ENCODE measurements at places on chromosomes 7 and 10. TPM values are rescaled to one million over a fixed set of nuclear protein-coding genes. Genes with fewer than 3 reads are reported as not detected.

CUTC gene
- total RNA-seq, result 23.4 TPM

TMEM140 gene
- 29.4 TPM for total RNA-seq

NT5C3A gene
- 27.9 TPM for total RNA-seq

HPSE2 gene
- 1.7 TPM for total RNA-seq

OIT3 gene
- total RNA-seq, result not detected

NUTM2D gene
- total RNA-seq, result 4.9 TPM

GRCh38 chr10:93073539-93074146, at the start of gene CYP26A1:
CYP26A1 (plus strand) TSS chr10:93073893; CDS start chr10:93073935, 42 bp downstream.
- DNase-seq, result no peak

- DNase-seq, result no peak
These were observed 56.4 kb downstream of the KLRG2 start for GRCh38 chr7:139427029-139427420.

GRCh38 chr10:78768876-78769275, 299.9 kb upstream of the ZMIZ1 start:
- DNase-seq, result no peak

DNA sequence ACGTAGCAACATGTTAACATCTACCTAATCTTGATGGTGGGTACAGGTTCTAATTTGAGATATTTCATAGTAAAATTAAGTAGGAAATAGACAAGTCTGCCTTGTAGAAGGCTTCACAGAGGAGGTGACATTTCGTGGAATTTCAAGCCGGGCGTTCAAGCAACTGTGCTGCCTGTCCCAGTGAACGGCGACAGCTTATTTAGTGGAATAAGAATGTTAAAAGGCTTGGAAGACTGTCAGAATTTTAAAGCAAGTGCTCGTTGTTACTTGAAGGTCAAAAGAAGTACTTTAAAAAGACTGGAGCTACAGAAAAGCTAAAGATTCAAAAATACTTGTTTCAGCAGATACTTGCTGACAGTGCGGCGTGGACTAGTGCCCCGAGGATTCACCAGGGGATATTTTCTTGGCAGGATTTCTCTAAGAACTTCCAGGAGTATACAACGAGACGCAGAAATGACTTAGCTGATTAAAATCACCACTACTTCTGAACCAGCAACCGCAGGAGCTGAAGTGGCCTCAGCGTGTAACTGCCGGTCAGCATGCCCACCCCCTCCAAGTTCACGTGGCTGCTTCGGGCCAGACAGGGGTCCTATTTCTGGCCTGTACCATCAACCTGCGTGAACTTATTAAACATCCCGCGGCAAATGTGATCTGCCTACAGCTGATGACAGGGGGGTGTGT, 46.5 kb downstream of the CTBP2 start:
- no peak for DNase-seq

DNA sequence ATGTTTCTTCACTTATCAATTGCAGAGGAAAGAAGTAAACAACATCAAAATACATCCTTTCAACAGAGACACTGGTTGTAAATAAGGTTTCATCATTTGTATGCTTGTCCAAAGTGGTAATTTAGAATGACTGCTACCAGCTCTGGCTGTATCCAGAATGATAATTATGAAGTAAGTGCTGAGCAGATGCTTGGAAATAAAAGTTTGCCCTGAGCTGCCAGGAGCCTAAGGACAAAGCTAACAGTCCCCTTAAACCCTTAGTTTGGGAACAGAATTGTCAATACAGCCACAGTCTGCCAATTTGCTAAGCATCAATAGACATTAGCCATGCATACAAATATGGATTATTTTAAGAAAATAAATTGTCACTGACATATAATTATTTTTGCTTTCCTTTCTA, 147.0 kb upstream of the SLC13A1 start:
- DNase-seq, result no peak

DNA sequence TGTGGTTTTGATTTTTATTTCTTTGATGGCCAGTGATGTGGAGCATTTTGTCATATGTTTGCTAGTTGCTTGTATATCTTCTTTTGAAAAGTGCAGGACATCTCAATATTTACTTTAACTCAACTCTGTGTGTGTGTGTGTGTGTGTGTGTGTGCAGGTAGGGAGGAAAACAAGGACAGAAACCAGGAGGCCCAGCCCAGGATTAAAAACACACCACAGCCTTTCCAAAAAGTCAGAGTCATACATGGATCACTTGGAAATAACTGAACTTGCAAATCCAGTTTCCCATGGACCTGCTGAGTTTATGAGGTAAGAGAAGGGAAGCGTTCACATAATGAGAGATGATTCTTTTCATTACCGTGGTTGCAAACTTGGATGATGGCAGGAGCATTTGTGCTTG, 189.9 kb upstream of the LYZL1 start:
- DNase-seq, result no peak

- DNase-seq, result no peak
These were observed 889 bp upstream of the GPR15LG start for GRCh38 chr10:84172467-84173356.

DNA sequence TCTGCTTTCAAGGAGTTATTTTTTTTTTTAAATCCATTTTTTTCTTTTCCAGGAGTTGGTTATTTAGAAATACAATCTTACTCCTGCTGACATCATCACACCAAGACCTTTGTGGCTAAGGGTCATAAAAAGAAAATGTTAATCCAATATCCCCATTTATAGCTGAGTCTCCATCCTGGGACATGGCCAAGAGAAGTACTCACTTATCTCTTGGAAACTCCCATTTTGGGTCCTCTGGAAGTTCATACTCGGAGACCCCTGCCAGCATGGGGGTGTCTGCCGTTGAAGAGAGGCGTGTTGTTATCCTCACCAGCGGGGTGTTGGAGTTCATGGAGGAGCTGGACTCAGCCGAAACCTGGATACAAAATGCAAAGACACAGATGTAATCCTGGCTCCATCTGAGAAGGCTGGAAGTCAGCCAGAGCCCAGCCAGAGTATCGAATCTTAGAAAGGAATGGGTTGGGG, 94.6 kb downstream of the FGFR2 start:
- no peak for DNase-seq

DNA sequence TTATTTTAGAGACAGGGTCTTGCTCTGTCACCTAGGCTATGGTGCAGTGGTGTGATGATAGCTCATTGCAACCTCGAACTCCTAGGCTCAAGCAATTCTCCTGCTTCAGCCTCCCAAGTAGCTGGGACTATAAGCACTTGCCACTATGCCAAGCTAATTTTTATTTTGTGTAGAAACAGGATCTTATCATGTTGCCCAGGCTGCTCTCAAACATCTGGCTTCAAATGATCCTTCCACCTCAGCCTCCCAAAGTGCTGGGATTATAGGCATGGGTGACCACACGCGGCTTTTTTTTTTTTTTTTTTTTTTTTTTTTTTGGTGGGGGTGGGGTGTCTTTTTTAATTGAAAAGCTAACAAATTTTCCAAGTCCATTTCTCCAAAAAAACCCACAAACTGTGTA, 18.4 kb downstream of the HPS6 start:
- no peak for DNase-seq

GRCh38 chr10:112721080-112721698, 228.9 kb upstream of the TCF7L2 start:
- DNase-seq, result no peak

GRCh38 chr7:114795475-114795874, 126.4 kb upstream of the MDFIC start:
- no peak for DNase-seq

- no peak for DNase-seq
These were observed 673.8 kb downstream of the INHBA start for GRCh38 chr7:41029072-41029499.

GRCh38 chr10:91137822-91138221, 82.6 kb upstream of the PCGF5 start:
- no peak for DNase-seq
